ENCODE measurements at places on chromosomes 3 and 15.
A peak's percentile ranks its signal among the peaks of the same experiment; 100 is the strongest.

- no peak for DNase-seq
Observed at GRCh38 chr15:85024509-85025336, 43.1 kb downstream of the PDE8A start.

GRCh38 chr15:35309886-35310285 lies 224.8 kb upstream of the NANOGP8 start:
- DNase-seq, result no peak

- DNase-seq, result peak; percentile 38
Observed at GRCh38 chr3:35965908-35966307, 326.6 kb downstream of the ARPP21 start.

DNA sequence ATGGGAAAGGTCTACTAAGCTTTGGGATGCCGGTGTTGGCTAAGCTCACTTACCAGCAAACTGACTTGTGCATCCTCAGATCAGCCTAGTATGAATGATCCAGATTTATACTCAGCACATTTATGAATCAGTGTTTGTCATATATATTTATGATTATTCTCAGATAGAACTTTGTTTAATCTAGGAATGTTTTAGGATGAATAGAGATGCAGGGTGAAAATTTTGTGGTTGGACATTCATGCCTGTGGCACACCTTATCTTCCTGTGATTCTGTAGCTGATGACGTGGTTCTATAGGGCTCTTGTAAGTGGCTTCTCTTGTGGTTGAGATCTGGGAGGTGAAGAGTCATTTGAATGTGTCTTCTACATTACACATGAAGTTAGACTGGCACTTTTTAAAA lies 11.4 kb downstream of the CDIN1 start:
- no peak for DNase-seq

DNA sequence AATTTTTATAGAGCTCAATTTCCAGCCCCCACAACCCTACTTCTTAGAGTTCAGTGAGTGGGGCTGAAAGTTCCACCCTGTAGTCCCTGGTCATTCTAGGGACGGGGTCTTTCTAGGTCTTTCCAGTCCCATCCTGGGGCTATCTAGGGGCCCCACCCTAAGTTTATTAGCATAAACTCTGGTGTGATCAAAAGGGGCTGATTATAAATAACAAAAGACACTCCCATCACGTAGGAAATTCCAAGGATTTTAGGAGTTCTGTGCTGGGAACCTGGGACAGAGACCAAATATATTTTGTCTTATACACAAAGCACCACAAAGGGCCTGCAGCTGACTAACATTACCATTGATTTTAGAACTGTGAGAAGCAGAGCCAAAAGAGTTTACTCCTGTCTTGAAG lies 41.9 kb downstream of the RAD54L2 start:
- DNase-seq, result no peak

DNA sequence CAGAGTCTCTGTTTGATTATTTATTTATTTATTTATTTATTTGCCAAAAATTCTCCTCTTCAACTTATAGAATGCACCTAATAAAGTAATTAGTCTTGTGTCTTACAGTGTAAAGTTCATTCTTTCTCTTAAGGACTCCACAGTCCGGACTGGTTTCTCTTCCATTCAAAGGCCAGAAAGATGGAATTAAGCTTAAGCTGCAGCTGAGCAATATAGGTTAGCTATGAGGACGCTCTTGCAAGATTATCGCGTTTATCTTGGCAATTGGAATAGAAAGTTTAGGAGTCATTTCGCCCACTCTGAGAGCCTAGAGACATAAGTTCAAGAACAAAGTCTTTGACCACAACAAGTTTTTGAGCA lies 15.0 kb downstream of the TAGLN3 start:
- DNase-seq, result no peak

- no peak for DNase-seq
Observed at GRCh38 chr3:23161896-23162570, 41.1 kb upstream of the UBE2E2 start.

GRCh38 chr3:70527026-70527425 lies 214.6 kb upstream of the MDFIC2 start:
- DNase-seq, result no peak

- DNase-seq, result no peak
Observed at GRCh38 chr3:25785826-25786225, 2.6 kb upstream of the NGLY1 start.

GRCh38 chr15:80180468-80180867 lies 27.7 kb downstream of the FAH start:
- DNase-seq, result no peak

DNA sequence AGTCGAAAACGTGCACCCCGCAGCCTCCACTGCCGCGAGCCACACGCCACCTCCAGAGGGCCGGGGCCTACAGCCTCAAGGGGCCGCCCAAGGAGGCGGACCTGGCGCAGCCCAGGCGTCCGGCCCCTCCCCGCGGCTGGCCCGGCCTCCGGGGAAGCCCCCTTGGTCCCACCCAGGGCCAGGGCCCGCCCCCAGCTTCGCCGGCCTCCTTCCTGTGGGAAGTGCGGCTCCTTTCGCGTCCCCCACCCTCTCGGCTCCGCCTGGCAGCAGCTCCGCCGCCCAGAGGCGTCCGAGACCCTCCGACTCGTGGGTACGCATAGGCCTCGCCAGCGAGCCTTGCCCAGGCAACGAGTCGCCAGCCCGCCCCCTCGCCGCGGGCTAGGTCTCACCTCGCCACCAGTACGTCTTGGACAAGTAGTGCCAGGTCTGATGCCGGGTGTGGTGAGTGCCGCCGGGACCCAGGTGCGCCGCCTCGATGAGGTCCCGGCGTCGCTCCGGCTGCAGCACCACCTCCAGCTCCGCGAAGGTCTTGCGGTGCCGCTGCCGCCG lies 642 bp downstream of the ZBTB11 start:
- peak; percentile 93 for DNase-seq

DNA sequence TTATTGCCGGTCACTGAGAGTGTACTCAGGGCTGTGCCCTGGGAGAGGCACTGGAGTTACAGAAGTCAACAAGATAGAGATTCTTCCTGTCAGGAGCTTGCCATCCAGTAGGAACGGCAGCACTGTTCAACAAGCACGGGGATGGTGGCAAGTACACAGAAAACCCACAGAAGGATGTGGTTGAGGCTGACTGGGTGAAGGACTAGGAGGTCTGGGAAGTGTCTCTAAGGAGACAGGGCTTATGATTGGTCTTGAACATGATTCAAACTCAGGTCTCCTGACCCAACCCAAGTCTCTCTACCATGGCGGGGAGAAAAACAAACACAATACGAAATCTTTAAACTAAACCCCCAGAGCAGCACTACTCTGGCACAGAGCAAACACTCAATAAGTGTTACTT lies 37.6 kb downstream of the ERICH6 start:
- no peak for DNase-seq

- peak; percentile 40 for DNase-seq
Observed at GRCh38 chr3:17678116-17678741, 64.2 kb downstream of the TBC1D5 start.

GRCh38 chr3:77304700-77305021 lies 264.8 kb downstream of the ROBO2 start:
- no peak for DNase-seq

- DNase-seq, result no peak
Observed at GRCh38 chr3:22928216-22929110, 274.7 kb upstream of the UBE2E2 start.

GRCh38 chr3:163766112-163766511 lies 1312.2 kb downstream of the SI start:
- no peak for DNase-seq

GRCh38 chr3:169131690-169132464 lies 531.6 kb downstream of the MECOM start:
- DNase-seq, result no peak

DNA sequence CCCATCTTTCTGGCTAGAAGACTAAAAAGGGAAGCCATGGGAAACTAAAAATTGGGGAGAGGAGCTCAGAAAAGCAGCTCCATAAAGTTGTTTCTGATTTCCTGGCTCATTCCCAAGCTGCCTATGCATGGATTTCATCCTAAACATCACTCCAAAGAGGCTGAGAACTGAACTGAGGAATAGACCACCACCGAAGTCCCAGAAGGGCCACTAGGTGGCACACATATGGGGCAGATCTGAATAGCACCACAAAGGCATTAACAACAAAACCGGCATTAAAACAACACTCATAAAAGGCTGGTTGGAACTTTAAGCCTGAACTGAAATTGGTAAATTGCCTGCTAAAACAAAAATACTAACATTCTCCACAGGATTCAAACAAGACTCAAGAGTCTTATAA lies 106.3 kb downstream of the PLD1 start:
- peak; percentile 49 for DNase-seq

GRCh38 chr3:16480861-16481545 lies 32.5 kb downstream of the RFTN1 start:
- DNase-seq, result no peak

GRCh38 chr3:98745718-98746117 lies 17.4 kb upstream of the ST3GAL6 start:
- no peak for DNase-seq

GRCh38 chr3:66195347-66195783 lies 25.4 kb upstream of the SLC25A26 start:
- DNase-seq, result peak; percentile 17

GRCh38 chr3:142029052-142029642 lies 120.2 kb downstream of the TFDP2 start:
- DNase-seq, result no peak

DNA sequence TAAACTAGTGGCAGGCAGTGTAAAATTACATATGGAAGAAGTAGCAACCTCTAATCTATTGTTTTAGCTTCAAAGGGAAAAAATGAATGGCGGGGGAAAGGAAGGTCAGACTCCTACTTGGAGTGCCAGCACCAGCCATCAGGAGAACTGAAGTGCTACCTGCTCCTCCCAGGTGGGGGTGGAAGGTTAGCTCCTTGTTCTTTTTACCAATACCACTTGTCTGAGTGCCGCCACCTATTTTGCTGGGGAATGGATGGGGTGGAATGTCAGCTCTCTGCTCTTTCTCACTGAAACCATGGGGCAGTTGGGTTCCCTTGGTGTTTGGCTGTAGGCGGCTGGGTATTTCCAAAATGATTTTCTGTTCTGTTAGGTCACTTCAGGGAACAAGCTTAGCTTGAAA lies 428.7 kb upstream of the EPHA3 start:
- DNase-seq, result no peak
